Vagina (tissue), 2 donors: ENCODE measurements at places on chromosomes 16 and 17.

DNA sequence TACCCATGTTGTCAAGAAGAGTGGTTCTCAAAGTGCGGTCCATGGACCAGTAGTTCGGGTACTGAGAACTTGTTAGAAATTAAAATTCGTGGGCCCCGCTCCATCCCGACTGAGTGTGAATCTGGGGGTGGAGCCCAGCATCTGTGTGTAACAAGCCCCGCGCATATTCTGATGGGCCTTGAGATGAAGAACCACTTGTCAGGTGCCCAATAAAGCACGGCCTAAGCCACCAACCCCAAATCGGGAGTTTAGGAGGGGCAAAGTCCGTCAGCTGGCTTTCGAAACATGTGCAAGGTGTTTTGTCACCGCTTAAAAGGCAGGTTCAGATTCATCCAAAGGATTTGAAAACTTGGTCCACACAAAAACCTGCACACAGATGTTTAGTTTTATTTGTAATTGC lies 29.5 kb downstream of the PSMD12 start:
- DNase-seq = no peak

- no peak for DNase-seq
These were observed 2.9 kb downstream of the KRT39 start for GRCh38 chr17:40963838-40964237.

DNA sequence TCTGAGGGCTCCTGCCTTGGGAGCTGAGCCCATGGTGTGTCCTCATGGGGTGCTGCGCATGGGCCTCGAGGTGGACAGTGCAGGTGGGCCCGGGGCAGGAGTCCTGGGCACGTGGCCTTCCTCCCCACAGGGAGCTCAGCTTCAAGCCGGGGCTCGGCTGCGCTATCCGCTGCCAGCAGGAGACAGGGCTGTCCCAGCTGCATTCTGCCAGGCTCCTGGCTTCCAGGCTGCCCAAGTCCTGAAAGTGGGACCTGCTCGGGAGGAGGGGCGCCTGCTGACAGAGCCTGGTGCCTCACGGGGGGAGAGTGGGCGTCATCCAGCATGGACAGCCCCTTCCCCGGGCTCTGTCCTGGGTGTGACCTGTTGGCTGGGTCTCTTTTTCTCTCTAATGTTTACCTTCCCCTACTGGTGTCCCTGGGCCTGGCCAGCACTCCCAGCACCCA lies 7.1 kb downstream of the TRAF7 start:
- DNase-seq = no peak

DNA sequence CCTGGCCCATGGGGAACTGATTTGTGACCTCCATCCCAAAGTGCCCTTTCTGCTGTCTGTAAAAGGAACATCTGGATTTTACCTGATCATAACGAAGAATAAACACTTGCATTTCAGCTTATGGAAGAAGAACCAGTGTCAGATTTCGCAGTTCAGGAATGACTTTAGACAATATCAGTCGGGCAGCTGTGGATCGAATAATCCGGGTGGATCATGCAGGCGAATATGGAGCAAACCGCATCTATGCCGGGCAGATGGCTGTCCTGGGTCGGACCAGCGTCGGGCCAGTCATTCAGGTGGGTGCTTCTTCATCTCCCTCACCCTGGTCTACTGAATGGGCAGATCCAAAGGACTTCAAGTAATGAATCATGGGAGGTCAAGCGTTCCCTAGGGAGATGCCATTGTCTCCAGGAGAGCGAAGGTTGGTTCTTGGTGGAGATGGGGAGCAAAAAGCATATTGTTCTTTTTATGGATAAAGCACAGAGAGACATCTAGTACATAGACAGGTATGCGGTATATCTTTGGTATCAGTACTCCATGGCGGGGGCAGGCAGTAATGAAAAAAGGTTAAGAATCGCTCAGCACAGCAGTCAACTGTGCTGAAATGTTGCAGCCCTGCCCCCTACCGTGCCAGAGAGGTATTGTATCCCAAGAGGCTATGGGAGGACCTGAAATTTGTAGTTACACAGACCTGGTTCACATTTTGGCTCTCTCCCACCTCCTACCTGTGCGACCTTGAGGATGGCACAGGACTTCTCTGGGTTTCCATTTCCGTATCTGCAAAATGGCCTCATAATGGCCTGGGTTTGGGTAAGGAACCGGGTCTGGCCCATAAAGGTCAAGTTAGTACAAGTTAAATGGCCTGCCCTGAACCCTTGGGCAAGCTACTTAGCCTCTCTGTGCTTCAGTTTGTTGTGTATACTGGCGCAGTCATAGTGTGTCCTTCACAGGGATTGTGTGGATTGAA lies 4.7 kb downstream of the COQ7 start:
- DNase-seq = no peak

- no peak for DNase-seq
These were observed 756.4 kb downstream of the CDH11 start for GRCh38 chr16:64365448-64365931.

DNA sequence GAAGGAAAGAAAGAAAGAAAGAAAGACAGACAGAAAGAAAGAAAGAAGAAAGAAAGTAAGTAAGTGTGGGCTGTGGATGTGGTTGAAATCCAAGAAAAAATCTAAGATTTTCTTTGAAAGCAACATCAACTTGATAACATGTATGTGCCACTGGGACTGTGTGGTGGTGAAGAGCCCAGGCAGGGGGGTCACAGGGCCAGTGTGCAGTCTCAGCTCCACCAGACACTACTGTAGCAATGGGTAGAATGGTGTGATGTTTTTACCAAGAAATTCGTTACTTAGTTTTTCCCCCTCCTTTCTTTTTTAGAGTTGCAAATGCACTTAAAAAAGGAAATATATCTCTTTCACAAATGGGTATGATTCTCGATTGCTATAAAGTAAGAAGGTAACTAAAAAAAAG lies 71.9 kb upstream of the CNEP1R1 start:
- no peak for DNase-seq

DNA sequence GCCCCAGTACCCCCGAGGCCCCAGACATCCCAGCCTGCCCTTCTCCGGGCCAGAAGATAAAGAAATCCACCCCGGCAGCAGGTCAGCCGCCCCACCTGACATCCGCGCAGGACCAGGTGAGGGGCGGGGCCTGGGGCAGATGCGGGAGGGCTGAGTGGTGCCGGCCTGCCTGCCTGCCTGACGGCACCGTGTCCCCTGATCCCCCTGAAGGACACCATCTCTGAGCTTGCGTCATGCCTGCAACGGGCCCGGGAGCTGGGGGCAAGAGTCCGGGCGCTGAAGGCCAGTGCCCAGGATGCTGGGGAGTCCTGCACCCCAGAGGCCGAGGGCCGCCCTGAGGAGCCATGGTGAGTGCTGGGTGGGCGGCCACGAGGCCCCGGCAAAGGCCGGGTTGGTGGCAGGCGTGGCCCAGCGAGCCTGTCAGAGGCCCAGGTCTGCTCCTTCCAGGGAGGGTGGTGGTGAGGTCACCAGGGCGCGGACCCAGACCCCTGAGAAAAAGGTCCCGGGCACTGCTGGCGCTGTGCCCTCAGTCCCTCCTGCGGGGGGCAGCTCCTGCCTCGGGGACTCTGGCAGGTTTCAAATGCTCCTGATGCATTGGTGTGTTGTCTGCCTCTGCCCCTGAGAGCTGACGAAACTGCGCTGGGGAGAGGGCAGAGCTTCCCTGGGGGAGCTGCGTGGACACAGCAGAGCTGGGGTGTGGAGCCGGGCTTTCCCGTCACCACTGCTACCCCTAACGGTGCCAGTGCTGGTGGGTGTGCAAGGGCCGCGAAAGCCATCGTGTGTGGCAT lies 1.2 kb downstream of the CDT1 start:
- no peak for DNase-seq

DNA sequence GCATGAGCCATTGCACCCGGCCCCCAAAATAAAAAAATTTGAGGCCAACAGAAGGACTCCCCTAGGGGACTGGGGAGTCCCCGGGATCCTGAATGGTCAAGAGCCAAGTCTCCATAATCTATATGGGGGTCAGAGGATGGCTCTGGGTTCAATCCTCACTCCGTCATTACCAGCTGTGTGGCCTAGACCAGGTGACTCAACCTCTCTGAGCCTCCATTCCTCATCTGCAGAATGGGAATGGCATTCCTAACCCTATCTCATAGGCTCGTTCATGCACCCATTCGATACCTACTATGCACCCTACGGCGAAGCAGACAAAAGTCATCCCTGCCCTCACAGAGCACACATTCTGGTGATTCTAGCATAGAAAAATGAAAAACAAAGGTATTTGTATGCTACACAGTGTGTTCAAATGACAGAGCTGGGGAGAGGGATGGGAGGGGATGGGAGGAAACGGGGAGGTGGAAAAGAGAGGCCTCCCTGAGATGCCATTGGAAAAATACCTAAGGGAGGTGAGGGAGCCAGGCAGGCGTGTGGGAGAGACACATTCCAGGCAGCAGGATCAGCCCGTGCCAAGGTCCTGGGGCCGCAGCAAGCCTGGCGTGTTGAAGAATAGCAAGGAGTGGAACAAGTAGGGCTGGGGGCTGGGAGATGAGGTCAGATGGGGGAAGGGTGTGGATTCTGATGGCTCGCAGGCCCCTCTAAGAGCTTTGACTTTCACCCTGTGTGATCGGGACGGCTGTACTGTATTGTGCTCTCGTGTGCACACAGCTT lies 71.2 kb downstream of the RMI2 start:
- DNase-seq = no peak

DNA sequence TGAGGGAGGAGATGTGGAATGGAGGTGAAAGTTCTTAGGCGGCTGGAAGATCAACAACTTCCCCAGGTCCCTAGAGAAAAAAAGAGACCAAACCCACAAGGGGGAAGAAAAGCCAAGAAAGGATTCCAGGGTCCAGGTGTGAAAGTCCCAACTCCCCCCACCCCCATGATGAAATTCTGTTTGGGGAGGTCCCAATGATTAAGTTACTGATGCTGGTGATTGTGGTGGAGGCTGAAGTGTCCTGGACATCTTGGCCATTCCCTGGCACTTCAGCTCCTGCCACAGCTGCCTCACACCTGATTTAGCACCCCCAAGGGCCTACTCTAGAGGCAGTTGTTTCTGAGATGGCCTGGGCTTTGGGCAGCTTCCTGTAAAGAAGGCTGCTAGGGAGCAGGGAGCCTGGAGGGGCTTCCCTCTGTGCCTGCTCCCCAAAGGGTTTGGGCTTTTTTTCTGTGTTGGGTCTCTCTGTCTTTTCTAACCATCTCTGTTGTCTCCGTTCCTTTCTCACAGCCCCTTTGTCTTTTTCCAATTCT lies 13.1 kb downstream of the HOXB4 start:
- no peak for DNase-seq

DNA sequence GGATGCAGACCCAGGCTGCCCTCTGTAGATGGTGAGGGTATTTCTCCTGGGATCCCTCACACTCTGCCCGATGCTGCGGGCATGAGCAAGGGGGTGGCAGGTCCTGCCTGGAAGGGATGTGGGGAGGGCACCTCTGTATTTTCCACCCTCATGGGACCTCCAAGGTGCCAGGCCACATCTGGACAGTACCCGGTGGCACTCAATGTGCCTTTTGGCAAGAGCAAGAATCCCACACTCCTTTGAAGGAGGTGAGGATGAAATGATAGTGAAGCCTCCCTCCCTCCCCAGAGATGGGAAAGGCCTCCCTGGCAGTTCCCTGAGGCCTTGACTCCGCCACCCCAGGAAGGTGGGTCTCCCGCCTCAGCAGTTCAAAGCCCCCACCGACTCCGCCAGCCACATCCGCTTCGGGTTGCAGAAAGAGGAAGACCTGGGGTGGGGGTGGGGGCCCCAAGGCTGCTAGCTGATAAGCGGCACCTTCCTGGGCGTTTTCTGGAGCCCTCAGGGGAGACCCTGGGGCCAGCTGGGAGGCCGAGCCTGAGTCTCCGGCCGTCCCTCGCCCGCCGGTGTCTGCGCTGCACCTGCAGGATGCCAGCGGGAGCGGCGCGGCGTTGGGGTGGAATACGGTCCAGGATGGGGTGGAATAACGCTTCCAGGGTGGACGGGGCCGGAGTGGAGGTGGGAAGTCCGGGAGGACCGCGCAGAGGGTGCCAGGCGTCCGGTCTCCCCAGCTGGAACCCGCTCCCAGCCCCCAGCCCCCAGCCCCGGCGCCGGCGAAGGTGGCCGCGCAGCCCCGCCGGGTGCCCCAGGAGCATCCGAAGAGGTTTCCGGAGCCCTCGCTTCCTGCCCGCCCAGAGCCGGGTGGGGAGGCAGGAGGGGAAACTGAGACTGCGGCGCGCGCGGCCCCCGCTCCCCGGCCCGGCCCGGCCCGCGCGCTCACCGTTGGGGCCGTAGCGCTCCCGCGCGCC lies 718 bp downstream of the ATP2A3 start:
- no peak for DNase-seq

- no peak for DNase-seq
These were observed 394.9 kb upstream of the TNRC6C start for GRCh38 chr17:77563439-77564102.

GRCh38 chr17:37648555-37648954 lies 5.3 kb upstream of the DDX52 start:
- DNase-seq = no peak

DNA sequence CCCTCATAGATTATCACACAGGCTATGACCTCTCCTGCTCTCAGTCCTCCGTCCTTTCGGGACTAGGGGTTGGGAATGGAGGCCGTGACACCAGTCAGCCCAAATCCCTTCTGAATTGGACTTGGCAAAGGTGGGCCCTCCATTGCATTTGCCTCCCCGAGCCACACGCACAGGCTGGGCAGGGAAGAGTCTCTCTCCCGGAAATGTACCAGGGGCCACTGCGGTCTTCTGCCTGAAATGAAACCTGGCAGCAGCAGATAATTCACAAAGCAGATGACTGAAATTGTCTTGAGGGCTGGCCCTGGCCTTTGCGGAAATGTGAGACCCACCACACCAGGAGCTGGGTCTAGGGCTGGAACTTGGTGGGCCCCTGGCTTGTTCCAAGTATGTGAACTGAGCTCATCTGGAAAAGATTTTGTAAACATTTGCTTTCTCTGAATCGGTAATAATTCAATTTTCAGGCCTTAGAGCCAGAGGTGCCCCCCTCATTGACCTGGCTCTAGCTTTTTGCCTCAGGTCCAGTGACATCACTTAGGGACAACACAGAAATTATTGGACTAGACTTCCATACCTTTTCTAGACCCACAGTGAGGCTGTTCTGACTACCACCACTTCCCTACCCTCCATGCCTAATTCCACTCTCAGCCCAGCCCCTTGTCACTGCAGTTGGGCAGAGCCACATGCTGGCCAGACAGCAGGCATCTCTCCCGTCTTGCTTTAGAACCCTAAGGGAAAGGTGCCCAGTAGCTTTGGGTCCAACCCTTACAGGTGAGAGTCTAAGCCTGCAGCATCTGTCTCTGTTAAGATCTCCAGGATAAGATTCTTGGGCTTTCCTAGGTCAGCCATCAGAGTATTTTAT lies 75.2 kb downstream of the CCDC182 start:
- peak; percentile 62 for DNase-seq

GRCh38 chr17:56710986-56711385 lies 117.5 kb downstream of the NOG start:
- no peak for DNase-seq
